GM20000 (cell line): ENCODE measurements at places on chromosomes 1 and 21.

GRCh38 chr1:201022820-201023516 is 546 bp downstream of the KIF21B start:
- DNase-seq = no peak

DNA sequence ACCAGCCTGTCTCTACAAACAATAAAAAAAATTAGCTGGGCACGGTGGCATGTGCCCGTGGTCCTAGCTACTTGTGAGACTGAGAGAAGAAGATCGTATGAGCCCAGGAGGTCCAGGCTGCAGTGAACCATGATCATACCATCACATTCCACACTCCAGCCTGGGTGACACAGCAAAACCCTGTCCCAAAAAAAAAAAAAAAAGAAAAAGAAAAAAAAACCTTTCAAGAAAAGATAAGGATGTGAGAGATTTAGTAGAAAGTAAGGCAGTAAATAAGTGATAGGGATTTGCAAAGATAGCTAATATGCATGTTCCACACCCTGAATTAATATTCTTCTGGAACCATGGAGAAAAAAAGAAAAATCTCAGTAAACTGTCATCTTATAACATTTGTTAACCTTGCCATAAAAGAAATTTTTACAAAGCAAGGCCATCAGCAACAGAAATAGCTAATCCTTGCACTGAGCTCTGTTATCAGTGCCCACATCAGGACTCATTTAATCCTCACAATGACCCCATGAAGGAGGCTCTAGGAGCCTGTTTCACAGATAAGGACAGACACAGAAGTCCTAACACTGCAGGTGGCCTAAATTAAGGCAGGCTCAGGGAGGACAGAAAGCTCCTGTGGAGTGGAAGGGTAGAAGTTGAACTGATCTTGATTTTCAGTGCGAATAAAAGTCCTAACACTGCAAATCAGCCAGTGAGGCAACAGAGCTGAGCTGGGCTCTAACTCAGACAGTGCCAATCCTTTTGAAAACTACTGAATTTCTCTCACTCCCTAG is 7.6 kb downstream of the GNB1 start:
- no peak for DNase-seq

- no peak for DNase-seq
Observed at GRCh38 chr1:97091679-97092078, 370.1 kb downstream of the PTBP2 start.

DNA sequence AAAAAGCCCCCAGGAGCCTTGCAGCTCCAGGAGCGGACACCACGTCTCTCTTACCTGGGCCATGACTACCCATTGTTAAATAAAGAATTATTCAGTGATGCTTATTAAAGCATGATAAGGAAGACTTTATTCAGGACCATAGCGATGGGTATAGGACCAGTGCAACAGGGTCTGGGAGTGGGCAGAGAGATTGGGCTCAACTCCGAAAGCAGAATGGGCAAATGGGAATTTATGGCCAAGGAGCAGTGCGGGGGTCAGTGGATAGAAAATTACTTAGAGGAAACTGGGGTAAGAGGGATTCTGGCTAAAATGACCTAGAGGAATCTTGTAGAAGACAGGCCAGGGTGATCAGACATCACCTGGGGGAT is 580 bp upstream of the ATP5PO start:
- no peak for DNase-seq

GRCh38 chr1:31632649-31633048 is 12.0 kb downstream of the PEF1 start:
- no peak for DNase-seq

- DNase-seq = no peak
Observed at GRCh38 chr1:58201492-58202106, 344.9 kb downstream of the OMA1 start.

DNA sequence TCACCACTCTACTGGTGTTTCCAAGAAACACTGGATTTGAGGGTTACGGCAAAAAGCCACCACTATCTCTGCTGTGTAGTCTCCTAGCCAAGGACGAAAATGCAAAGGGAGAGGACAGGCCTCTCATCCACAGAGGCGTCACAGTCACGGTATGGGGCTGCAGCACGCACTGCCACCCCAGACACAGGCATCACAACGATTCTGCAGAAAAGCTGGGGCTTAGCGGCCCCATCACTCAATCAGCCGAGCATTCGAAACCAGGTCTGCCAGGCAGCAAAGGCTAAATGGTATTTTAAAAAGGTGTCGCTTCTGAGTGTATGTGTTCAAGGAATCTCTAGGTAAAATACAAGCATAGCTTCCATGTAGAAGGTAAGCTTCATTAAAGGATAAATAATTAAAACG is 1.4 kb downstream of the RIPK4 start:
- DNase-seq = no peak

GRCh38 chr1:169904834-169905233 is 11.1 kb upstream of the SCYL3 start:
- no peak for DNase-seq

DNA sequence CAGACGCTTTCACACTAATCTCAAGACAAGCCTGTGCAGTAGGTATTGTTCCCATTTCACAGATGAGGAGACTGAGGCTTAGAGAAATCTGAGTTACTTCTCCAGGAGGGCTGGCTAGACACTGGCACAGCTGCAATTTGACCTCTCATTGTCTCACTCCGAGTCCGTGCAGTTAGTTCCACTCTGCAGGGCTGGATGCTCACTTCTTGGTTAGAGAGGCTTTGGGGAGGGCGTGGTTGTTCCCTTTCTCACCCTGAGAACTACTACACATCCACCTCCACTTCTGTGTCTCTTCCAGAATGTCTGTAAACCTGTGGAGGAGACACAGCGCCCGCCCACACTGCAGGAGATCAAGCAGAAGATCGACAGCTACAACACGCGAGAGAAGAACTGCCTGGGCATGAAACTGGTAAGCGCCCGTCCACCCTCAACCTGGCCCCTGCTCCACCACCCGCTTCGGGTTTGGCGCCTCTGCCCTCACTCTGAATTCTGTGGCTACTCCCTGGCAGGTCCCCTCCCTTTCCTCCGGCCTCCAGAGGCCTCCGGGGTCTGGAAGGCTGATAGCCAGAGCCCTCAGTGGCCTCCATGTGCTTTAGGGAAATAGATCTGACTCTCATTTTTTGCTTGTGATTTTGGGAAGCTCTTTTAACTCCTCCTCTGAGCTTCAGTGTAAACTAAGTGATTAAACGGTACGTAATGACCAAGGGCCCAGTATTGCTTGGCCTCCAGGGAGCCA is 29.1 kb downstream of the EIF2D start:
- DNase-seq = no peak

DNA sequence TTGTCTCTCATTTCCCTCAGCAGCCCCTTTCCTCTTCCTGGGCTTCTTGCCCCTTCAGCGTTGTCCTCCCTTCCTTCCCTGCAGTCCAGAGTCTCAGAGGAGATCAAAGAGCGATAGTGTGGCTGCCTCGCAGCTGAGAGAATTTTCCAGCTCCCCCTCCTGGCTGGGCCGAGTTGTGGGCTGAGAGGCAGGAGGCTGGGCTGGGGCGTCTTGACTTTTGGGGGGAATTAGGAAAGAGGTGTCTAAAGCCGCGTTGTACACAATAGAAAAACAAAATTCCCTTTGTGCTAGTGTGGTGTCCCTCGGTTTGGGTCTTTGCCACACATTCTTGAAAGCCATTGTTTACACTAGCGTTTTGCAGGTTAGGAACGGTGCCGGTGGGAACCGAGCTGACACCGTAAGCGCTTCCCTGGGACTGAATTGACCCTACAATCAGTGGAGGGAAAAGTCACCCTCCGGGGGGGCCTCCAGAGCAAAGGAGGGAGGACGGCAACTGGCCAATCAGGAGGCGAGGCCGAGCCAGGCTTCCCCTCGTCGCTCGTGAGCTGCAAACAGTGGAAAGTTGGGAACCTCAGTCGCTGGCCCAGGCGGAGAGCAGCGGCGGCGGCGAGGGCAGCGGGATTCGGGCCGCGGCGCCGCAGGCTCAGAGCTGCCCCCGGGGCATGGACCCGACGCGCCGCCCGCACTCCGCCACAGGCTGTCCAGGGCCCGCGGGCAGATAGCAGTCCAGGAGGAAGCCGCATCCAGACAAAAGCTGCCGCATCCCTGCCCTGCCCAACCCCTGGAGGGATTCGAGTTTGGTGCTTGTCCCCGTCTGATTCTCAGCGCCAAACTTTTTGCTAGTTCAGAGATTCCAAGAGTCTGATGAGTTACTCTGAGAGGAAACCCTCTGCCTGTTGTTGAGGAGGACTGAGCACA is at the start of gene HMCN1:
Gene HMCN1 (plus strand): TSS at position 574 of the 918 bp plus-strand sequence. CDS start 389 bp downstream, outside the sequence.
- peak; percentile 8 for DNase-seq

DNA sequence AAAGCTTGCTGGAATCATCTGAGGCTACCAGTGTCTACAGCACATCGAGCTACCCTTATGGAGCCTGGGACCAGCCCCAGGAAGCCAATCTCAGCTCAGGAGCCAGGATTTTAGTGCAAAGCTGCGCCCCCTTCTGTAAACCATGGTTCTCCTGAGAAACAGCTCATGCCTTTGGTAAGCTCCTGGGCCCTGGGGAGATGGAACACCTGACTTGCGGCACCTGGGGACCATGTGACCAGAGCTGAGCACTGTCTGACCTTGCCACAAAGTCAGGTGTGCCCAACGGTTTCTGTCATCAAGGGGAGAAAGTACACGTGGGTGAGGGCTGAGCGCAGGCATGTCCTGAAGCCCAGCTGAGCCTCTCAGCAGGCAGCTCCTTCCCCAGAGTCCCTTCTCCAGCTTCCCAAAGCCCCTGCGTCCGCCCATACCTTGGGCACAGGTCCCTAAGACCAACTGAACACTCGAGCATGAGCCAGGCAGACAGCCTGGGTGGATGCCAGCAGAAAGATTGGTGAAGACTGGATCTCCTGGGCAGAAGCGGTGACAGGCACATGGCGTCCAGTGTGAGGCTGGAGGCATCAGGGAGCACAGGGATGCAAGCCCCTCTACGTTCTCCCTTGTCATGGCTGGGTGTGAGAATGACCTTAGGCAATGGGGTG is 57.9 kb upstream of the TENT5B start:
- no peak for DNase-seq

DNA sequence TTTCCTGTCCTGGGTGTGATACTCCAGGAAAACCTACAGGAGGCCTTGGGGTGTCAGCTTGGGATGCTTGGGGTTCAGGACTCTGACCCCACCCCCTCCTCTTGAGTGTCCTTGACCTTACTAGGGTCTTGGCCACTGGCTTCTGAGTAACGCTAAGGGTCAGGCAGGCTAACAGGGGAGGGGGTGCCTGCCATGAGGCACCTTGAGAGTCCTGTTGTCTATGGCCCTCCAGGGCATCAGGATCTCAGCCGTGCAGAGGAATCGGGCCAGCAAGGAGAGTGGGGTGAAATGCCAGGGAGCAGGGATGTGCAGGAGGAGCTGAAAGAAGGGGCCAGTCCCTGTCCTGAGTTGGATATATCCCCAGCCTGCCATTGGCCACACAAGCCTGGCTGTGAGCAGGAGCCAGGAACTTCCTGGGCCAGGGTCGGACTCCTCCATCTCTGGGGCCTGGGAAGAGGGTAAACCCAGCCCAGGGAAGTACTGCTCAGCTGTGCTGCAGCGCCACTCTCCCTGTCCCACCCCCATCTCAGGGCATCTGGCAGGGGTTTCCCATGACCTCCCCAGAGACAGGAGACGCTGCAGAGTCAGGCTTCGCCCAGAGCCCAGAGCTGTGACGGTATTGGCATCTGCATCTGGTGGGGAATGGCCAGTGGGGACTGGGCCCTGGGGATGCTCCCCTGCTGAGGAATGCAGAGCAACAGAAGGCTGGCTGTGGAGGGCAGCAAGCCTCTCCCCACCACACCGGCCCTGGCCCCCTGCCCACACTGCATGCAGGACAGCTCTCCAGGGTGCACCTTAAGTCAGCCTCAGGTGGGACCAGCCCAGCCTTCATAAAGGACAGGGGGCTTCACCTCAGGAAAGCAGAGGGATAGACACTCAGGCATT is 6.3 kb downstream of the KIF21B start:
- peak; percentile 62 for DNase-seq

GRCh38 chr1:203992440-203992839 is 80.5 kb upstream of the SOX13 start:
- no peak for DNase-seq
